ENCODE measurements at places on chromosomes 2 and 18.

DNA sequence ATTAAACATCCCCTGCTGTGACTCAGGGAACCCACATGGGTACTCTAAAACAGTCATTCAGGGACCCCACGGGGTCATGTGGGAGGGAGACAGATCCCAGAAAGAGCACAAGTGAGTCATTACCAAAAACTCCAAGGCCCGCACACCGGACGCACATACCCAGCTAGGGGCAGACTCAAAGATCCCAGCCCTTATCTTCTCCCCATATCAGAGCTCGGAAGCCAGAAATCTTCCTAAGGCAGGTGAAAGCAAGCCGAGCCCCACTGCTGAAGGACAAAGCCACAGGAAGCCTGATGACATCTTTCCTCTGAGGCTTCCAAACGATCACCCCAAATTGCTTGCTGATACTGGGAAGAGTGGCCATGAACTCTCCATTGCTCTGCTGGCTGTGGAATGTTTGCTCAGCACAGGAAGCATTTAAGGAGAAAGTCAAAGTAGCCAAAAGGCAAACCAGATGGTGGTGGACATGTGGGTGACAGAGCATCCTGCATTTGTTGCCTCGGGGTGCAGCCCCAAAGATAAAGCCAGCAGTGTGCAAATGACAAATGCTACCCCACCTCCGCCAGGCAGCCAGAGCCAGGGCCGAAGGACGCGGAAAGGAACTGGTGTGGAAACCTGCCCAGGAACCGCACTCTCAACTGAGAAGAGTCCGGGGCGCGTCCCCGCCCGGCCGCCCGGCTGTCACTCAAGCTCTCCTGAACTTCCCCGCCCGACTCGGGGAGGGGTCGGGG is 784 bp downstream of the ACTR1B start:
- DNase-seq = peak; percentile 45

GRCh38 chr2:84152462-84152861 is 306.6 kb downstream of the SUCLG1 start:
- no peak for DNase-seq

GRCh38 chr2:63981702-63982103 is 37.5 kb downstream of the VPS54 start:
- no peak for DNase-seq

GRCh38 chr2:103960129-103960513 is 893.8 kb upstream of the POU3F3 start:
- no peak for DNase-seq

DNA sequence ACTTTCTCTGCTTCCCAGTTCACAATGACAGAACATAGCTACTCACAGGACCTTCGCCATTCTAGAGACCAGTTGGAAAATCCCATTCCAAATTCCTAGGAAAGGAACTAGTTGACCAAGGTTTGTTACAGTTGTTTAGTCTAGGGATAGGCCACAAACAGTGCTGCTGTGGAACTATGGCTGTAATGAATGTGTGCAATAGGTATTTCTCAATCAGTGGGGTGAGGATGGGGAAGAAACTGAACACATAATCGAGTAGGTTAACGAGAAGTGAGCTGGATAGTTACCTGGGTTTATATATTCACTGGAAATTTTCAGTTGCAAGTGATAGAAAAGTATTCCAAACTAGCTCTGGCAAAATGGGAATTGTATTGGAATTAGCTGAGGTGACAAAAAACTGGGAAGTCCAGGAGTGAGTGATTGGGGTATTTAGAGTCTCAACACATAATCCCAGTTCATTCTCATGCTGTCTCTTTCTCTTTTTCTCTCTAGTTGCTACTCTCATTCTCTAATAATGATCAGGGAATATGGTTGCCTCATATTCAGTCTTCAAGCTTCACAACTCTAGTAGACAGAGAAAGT is 18.2 kb upstream of the HMSD start:
- DNase-seq = no peak

GRCh38 chr18:61851940-61852451 is 40.8 kb downstream of the RNF152 start:
- no peak for DNase-seq

GRCh38 chr2:137190411-137191195 is 425.3 kb downstream of the THSD7B start:
- no peak for DNase-seq

DNA sequence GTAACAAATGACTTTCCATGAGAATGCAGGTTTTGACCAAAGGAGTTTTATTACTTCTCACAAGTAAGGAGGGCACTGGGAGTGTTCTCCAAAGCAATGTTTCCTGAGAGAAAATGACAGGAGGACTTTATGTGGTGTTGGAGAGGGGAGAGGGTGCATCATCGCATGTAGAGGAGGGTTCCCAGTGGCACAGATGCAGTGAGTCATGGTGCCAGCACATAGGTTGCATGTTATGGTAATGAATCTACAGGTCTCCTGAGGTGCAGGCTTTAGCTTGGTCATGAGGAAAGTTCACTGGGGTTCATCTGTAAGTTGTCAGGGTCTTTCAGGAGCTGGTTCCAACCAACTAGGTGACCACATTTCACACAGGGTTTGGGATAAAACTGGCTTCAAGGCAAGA is 30.4 kb downstream of the NAT8 start:
- DNase-seq = no peak

DNA sequence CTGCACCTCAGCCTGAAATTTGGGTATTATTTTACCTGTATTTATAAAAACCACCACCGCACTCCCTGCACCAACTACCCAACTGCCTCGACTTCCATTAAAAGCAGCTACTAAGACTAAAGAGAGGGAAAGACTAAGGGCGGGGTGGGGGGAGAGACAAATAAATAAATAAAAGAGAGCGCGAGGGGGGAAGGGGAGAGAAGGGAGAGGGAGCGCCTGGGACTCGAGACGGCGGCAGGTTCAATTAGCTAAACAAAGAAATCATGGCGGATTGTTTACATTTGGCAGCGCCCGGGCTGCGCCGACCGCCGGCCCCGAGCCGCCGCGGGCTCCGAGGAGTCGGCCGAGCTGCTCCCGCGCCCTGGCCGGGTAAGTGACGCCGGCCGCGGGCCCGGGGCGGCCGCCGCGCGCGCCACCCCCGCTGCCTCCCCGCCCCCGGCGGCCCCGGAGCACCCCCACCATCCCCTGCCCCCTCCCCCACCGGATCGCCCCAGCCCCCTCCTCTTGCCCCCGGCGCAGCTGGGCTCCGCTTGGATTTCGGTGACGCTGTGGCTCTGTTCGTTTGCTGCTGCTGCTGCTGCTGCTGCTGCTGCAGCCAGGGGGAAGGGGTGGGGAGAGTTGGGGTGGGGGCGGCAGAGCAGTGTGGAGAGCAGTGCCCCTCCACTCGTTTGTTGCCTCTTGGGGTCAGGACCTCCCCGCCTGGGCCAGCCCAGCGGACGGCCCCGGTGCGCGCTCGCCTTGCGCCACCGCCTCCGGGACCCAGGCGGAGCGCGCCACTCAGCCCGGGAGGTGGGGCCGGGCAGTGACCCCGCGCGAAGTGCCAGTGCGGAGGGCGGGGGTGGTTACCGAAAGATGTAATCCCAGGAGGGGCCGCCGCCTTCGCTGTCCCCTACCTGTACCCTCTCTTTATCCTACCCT is 187.2 kb upstream of the FANCL start:
- DNase-seq = peak; percentile 54

GRCh38 chr2:212926940-212927339 is 224.5 kb downstream of the IKZF2 start:
- DNase-seq = no peak

DNA sequence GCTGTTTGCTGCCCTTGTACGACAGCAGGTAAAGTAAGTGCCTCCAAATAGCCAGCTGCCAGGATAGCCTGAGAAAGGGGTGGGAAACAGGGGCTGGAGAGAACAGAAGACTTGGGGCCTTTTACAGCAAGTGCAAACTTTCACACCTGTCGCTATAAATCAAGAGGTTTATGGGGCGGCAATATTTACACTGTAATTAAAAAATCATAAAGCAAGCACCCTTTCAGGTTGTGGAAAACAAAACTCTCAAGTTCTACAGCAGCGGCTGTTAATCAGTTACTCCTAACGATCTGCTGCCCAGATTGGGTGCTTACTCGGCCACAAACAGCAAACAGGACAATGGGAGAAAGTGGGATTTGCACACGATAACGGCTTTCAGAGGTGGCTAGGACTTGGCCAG is 359.5 kb upstream of the ETAA1 start:
- peak; percentile 73 for DNase-seq

- no peak for DNase-seq
Observed at GRCh38 chr2:70498528-70498927, 55.1 kb downstream of the TGFA start.

DNA sequence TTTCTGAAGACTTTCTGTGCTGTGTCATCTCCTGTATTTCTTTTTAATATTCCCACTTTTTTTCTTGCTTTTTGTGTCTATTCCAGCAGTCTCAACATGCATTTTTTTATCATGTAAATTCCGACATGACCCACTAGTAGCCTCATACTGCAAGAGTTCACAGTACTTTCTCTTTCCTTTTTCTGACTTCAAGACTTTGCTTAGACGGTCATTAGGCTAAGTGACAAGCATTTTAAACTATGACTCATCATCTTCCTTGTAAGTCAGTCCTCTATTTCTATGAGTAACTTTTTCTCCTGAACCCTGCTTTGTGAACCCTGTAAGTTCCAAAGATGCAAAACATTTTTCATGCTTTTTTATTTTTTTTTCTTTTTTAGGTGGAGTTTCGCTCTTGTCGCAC is 381.2 kb downstream of the TXNL1 start:
- no peak for DNase-seq

DNA sequence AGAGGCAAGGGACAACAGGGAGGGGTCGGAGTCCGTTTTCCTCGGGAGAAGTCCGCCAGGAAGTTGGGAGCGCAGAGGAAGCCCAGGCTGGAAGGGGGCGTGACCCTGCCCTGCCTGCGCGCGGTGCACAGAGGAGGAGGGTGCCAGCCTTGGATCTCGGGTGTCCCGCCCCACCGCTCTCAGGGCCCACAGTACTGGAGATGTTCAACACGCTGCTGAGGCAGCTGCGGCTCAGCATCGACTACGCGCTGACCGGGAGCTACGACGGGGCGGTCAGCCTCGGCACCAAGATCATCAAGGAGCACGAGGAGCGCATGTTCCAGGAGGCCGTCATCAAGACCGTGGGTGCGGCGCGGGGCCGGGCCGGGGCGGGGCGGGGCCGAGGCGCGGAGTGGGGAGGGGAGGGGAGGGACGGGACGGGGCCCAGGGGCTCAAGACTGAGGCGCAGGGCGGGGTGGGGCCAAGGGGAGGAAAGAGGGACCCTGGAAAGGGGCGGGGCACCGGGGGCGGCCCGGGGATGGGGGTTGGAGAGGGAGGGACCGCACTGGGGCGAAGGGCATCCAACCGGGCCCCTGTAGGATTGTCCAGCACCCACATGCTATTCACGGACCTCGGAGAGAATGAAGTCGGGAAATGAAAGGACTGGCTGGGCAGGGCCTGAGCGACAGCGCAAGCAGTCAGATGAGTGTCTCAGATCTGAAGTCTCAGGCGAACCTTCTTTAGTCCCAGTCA is 36.6 kb downstream of the POMC start:
- no peak for DNase-seq

- DNase-seq = peak; percentile 22
Observed at GRCh38 chr2:44360749-44361329, 455 bp downstream of the PREPL start.

- DNase-seq = no peak
Observed at GRCh38 chr2:26925100-26925791, 45.2 kb upstream of the MAPRE3 start.
